Left renal cortex interstitium (tissue), 4 donors: ENCODE measurements at places on chromosomes 3 and 15.

GRCh38 chr3:45343947-45344346, 44.4 kb upstream of the LARS2 start:
- no peak for DNase-seq

DNA sequence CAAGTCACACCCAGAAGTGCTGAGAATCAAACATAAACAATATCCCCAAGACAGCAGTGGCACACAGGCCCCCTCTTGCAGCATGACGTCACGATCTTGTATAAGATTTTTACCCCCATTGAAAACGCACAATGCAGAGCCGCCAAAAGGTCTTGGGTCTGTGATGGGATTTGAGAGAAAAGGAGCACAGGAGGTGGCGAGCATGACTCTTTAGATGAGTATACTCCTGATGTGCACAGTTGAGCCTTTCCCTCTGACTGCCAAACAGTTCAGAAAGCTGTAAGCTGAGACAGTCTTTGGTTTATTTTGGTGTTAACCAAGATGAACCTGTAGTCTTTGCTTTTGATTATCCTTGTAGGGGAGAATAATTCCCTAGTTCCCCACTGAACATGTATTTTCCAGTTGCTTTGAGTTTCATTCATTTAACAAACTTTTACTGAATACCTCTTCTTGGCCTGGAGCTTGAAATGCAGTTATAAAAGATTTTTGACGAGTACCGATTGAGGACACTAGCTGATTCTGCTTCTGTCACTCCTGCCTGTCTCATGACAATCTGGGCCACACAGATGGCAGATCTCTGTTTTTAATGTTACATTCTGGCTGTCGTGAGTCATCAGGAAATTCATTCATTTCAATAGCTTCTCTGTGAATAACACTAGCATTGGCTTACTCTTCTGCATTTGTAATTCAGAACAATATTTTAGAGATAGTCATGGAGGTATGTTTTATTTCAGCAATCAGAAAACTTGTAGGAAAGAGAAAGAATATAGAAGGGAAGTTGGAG, 28.9 kb downstream of the CFAP91 start:
- no peak for DNase-seq

- DNase-seq = no peak
Observed at GRCh38 chr3:72839057-72839456, 9.2 kb downstream of the SHQ1 start.

DNA sequence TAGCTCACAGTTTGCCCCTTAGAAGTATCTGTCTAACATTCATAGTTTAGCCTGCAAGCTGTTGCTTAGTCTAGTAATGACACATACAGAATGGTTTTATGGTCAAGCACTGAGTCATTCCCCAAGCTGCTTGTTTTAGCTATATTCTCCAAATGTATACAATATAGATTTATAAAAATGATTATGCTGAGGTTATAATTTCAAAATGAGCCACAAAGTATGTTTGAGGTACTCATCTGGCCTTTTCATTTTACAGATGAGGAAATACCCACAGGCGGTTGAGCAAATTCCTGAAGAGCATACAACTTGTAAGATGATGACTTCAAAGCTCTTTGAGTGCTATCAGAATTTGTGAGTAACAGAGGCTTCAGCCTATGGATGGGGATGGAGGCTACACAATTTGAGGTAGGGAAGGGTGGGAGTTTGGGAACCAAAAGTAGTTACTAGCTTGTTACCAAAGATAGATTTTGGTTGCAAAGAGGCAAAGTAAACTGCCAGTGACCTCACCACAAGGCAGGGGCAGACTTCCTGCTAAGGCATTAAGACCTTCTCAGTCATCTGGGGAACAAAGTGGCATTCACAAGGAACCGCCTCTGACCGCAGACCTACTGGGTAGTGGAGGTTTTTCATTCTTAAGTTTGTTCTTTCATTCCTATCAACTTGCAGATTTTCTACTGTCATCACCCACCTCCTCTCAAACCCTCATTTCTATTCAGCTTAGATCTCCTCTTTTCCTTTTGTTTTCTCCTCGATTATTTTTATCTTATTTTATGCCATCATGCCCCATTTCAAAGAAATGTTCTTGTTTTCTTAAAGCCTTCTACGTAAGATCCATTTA, 257.2 kb upstream of the NECTIN3 start:
- DNase-seq = no peak

GRCh38 chr3:171415070-171415469, 45.1 kb downstream of the TNIK start:
- no peak for DNase-seq

DNA sequence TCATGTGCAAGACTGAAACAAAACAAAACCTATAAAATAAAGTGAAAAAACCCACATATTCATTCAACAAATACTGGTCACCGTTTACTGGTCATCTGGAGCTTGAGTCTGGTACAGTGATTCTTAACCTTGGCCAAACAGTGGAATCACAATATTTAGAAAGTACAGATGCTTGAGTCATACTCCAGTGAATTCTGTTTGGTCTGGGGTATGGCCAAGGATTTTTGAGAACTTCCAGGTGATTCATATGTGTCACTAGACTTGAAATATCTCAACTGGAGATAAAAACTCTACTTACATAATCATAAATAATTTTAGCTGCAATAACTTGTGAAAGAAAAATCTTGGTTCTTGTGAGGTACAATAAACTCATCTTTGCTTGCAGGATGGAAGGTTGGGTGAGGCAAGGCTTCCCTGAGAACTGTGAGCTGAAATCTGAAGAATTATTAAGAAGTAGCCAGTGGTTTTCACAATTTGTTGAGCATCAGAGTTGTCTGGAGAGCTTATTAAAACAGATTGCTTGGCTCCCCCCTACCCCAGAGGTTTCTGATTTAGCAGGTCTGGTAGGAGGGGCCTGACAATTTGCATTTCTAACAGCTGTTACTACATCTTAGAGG, 9.6 kb downstream of the NEK11 start:
- DNase-seq = no peak

DNA sequence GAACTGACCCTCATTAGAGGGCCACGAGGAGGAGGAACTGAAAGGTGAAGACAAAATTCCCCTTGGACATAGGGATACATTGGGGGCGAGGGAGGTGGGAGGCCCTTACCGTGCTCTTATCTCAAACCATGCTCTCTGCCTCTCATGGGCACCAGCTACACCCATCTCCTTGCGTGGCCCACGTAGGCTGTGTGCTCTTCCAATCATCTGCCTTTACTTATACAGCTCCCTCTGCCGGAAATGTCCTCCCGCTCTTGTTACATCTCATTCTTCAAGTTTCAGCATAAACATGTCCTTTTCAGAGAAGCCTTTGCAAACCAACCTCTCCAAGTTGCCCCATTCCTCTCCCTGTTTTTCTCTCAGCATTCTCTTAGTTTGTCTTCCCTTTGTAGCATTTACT, 307.8 kb upstream of the PROK2 start:
- DNase-seq = no peak

- no peak for DNase-seq
Observed at GRCh38 chr15:90585863-90586262, 56.1 kb downstream of the CRTC3 start.

GRCh38 chr3:43769885-43770425, 79.2 kb downstream of the ABHD5 start:
- DNase-seq = no peak

GRCh38 chr3:160473978-160474377, 24.4 kb upstream of the TRIM59 start:
- no peak for DNase-seq

GRCh38 chr15:47095833-47096232, 621.5 kb upstream of the SEMA6D start:
- DNase-seq = no peak

DNA sequence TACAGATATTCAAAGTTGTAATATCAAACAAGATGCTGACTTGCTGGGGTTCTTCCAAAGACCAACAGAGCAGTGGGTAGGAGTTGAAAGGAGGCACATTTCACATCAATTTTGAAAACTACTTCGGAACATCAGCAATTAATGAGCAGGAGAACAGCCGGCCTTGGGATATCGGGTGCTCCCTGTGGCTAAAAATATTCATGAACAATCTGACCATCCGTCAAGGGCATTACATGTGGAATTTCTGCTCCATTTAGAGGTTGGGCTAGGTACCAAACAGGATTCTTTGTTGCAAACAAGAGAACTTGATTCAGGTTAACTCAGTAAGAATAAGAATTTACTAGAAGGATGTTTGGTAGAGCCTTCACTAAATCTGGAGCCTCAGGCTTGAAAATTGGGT, 223.9 kb downstream of the RYR3 start:
- no peak for DNase-seq

GRCh38 chr3:159480046-159480445, 508.6 kb upstream of the IL12A start:
- no peak for DNase-seq

- DNase-seq = no peak
Observed at GRCh38 chr15:34318277-34319079, 19.1 kb downstream of the SLC12A6 start.

DNA sequence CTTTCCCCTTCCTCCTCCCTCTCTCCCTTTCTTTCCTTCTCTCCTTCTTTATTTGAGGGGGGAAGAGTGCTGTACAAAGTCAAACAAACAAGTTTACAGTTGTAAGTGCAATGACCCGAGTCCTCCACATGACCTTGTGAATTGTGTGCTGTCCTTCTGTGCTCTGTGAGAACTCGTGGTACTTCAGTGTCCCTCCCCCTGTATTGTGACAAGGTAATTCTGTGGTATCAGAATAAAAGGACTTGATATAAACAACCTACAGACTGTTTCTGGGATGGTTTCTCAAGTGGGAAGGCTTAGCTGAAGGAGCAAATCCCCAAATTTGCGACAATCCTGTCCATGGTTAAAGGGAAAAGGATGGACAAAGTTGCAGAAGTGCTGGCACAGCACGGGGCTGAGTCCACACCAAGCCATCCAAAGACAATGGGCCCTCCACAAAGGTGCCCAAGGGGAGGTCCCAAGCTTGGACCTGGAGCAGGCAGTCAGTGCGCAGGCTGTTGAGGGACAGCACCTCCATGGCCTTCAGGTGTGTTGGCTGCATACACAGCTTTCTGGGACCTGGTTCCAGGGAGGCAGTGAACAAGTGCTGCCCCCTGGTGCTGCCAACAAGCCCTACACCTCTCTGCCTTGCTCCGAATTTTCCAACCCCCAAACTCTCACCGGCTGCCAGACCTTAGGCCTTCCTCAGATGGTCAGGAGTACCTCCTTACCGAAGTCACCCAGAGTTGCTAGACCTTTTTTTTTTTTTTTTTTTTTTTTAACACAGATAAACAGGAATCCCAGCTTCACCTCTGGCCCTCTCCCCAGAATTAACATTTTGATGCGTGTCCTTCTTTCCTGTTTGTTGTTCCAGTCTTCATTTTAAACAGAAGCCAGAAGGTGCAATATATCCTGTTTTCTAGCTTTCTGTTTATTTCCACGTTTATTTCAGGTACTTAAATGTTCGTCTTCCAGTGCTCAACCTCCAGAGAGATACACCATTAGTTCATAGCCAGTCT, 2.6 kb upstream of the APEH start:
- no peak for DNase-seq

DNA sequence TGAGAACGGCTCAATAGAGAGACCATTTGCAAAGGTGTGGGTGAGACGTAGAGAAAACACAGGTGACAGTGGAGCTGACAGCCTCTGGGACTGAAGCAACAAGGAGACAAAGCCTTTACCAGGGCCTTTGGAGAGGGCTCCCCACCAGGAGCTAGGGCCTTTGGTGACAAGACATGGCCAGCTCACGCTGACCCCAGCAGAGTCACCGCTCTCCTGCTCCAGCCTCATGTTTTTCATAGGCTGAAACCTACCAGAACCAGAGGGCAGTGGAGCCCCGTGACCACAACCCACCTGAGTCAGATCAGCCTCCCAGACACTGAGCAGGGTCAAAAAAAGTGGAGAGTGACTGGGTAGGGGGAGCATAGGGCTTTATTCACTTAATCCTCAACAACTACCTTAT, 214.7 kb downstream of the SHQ1 start:
- DNase-seq = no peak

GRCh38 chr3:112531358-112531781, 30.4 kb downstream of the ATG3 start:
- DNase-seq = no peak

- no peak for DNase-seq
Observed at GRCh38 chr3:189099031-189099471, 72.7 kb upstream of the TPRG1 start.

DNA sequence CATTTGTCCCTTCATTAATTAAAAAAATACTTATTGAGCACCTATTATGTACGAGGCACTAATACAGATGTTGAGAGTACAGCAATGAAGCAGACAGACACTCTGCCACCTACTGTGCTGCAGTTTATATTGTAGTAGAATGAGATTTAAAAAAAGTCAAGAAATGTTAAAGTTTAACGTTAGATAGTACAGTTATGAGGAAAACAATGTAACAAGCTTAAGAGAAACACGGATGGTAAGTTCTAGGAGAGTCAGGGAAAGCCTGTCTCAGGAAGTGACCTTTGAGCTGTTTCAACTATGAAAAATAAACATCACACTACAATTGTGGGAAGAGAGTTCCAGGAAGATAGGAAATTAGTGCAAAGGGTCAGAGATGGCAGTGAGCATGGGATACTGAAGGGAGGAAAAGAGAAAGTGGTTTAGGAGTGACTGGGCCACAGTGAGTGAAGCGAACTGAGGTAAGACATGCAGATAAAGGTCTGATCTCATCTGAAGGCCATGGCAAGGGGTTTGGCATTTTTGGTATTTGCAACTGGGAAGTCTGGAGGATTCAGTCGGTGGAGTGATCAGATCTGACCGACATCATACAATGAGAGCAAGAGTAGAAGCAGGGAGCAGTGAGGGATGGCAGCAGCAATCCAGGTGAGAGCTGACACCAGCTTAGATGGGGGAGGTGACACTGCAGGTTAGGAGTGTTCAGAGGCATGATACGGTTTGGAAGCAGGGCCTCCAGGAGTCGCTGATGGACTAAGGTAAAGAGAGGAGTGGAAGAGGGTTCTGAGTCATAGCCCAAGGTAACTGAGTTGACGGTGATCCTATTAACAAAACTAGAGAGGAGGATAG, 28.5 kb downstream of the PLSCR4 start:
- DNase-seq = no peak

DNA sequence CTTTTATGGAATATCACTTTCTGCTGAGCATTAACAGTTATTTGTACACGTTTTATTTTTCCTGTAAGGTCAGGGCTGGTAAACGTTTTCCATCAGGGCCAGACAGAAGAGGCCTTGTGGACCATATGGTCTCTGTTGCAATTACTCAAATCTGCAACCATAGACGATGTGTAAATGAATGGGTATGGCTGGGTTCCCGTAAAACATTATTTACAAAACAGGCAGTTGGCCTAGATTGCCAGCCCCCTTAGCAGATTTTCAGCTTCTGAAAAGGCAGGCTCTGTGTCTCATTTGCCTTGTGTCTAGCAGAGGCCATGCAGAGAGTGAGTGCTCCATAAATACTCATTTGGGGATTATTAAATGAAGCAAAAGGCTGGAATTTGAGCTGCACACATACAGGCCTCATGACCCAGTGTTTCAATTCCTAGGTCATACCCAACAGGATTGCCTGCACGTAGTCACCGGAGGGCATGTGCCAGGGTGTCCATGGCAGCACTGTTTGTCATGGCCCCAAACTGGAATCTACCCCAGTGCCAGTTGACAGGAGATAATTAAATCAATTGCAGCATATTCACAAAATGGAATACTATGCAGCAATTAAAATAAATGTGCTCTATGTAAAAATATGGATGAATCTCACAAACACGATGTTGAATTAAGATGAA, 51.3 kb downstream of the GPD1L start:
- DNase-seq = no peak
